ENCODE measurements at places on chromosomes 2 and 18.

DNA sequence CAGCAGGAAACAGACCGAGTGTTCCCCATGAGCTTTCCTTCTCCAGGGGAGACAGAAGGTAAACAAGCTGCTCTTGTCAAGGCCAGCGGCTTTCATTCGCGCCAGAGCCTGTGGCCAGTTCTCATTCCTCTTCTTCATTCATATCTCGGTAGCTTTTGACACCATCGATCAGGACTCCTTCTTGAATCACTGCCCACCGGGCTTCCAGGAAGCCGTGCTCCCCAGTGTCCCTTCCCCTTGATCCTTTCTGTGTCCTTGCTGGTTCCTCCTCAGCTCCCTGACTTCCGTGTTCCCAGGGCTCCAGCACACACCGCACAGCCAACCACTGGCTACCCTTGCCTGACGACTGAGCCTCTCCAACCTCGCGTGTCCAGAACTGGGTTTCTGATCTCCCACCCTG lies 14.1 kb downstream of the SLC66A3 start:
- no peak for DNase-seq

GRCh38 chr2:46340740-46341420 lies 43.7 kb downstream of the EPAS1 start:
- DNase-seq = no peak

GRCh38 chr18:58334061-58334460 lies 290.0 kb downstream of the NEDD4L start:
- DNase-seq = no peak

GRCh38 chr2:25323042-25323514 lies 18.6 kb downstream of the DNMT3A start:
- no peak for DNase-seq

- DNase-seq = no peak
Measured at GRCh38 chr18:49393011-49393410, 67.4 kb downstream of the DYM start.

GRCh38 chr2:240296104-240296406 lies 139.4 kb upstream of the GPC1 start:
- DNase-seq = no peak

DNA sequence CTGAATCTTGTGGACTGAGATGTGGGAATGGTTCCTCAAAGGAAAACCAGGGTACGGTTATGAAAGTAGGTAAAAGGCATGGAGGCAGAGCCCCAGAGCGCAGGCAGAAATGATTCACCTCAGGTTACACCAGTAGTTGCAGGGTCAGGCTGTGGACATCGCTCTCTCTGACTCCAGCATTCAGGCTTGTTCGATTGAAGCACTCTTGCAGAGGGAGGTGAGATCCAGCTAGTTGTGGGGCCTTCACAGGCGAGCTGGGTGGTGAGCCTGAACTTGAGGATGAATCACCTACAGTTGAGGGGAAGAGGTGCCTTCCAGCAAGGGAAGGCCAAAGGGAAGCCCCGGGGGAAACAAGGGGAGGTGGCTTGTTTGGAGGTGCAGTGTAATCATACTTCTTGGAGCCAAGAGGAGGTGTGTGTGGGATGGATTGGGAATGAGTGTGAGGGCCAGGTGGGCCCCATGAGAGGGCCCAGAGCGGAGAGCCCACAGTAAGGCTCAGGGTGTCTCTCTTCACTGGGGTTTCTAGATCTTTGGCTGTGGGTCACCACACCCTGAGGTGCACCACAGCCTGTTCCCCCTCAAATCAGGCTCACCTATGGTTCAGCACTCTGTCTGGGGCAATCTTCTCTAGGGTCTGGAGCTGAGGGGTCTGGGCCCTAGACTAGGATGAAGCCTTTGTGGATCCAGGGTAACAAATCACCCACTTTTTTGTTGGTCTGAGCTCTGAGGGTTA lies 48.5 kb upstream of the MCFD2 start:
- DNase-seq = no peak

Data from urothelium cell line (cell line).